ENCODE measurements at places on chromosomes 1 and 21.
A peak's percentile ranks its signal among the peaks of the same experiment; 100 is the strongest.

DNA sequence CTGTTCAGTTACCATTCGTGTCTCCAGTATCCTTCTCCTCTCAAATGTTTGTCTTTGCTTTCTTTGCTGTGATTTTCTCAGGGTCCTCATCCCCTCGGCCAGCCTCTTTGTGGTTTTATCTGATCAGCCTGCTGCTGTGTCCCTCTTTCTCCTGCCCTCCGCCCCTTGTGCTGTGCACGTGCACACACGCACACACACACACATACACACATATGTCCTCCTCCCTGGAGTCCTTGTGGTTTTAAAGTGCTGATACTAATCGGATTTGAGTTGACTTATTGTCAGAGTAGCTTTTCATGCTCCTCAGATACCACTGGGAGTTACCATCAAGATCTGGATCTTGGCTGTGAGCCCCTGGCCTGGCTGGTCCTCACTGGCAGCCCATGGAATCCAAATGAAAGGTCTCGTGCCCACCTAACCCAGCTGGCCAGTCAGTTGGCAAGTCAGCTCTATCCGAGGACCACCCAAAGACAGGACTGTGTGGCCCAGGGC, 34.1 kb downstream of the QSOX1 start:
- no peak for DNase-seq

DNA sequence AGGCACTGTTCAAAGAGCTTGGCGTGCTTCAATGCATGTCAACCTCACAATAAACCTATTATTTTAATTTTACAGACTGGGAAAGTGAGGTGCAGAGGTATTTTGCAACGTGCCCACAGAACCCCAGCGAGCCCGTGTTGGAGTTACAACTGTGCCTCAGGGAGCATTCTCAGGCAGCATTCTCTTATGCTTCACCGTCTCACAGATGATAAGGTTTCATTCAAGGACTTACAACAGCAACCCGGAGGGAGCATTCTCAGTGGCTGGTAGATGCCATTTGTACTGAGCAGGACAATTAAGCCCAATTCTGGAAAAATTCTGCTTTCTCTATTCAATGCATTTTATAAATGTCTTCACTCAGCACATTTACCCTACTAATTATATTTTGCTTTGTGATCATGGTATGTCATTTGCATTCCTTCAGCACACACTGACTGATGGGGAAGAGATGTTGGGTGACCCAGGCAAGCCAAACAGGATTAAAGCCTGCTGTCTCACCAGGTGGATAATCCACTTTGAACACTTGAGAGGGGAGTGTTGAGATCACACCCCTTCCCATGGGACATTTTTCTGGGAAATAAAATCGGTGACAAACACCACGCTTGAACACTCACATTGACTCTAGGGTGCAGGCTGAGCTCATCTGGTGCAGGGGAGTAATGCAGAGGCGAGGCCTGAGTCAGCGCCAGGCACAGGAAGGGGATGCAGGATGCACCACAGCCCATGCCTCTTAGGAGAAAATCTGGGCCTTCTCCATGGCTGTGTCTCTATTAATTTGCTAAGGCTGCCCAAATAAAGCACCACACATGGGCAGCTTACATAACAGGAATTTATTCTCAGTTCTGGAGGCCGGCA, 113.9 kb downstream of the CLIC6 start:
- DNase-seq, result no peak

- DNase-seq, result no peak
Measured at GRCh38 chr1:200724064-200724463, 14.6 kb upstream of the CAMSAP2 start.

DNA sequence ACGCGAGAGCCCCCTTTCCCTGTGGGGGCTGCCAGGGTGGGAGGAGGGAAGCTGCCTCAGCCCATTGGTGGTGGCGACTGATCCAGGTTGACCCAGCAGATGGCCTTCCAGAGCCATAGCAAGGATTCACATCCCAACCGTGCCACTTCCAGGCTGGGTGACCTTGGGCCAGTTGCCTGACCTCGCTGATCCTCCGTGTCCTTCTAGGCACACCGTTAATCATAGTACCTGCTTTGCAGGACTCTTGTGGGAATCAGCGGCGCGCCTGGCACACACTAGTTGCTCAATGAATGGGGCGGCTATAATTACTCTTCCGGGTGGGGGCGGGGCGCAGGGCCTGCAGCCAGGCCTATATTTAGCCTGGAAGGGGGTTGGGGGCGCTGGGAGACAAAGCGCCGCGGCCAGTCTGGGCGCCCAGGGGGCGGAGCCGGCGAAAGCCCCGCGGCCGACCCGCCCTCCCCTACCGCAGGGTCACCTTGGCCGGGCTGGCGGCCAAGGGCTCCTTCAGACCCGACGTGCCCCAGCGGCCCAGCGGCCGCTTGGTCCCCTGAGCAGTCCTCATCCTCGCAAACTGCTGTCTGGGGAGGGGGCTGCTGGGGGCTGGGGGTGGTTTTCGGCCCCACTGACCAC, 5.1 kb downstream of the HSPB7 start:
- DNase-seq, result no peak

- DNase-seq, result no peak
Measured at GRCh38 chr1:68178821-68179490, 53.4 kb downstream of the WLS start.

- DNase-seq, result peak; percentile 15
Measured at GRCh38 chr1:6267686-6268322, 6.9 kb upstream of the GPR153 start.

DNA sequence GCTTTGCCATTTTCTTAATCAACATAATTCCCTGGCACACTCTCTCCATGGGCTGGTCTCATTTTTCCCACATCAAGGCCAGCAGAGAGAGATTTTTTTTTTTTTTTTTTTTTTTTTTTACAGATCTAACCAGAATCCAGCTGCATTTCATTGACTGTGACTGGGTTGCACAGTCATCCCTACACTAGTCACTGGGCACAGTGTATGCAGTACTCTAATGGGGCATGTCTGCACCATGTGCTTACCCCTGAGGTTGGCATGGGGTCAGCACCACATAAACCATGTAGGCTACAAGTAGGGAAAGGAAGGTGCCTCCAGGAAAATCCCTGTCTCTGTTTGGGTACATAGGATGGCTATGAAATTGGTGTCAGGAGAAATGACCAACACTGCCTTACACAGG, 64.1 kb upstream of the LRP8 start:
- no peak for DNase-seq

- no peak for DNase-seq
Measured at GRCh38 chr1:160706526-160707235, 4.9 kb downstream of the CD48 start.

DNA sequence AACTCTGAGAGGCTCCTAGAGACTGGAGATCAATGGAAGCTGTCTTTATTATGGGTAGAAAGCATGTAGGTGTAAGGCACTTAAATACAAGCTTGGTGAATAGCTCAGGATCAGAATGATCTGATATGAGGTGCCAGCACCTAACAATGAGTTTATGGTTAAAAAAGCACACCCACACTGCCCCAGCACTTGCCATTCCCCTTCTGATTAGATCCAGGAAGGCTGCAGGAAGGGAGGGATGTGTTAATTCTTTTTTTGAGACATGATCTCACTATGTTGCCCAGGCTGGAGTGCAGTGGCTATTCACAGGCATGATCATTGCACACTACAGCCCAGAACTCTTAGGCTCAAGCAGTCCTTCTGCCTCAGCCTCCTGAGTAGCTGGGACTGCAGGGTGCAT, 71.8 kb upstream of the IVNS1ABP start:
- no peak for DNase-seq

- no peak for DNase-seq
Measured at GRCh38 chr1:215071078-215071477, 11.5 kb upstream of the KCNK2 start.

DNA sequence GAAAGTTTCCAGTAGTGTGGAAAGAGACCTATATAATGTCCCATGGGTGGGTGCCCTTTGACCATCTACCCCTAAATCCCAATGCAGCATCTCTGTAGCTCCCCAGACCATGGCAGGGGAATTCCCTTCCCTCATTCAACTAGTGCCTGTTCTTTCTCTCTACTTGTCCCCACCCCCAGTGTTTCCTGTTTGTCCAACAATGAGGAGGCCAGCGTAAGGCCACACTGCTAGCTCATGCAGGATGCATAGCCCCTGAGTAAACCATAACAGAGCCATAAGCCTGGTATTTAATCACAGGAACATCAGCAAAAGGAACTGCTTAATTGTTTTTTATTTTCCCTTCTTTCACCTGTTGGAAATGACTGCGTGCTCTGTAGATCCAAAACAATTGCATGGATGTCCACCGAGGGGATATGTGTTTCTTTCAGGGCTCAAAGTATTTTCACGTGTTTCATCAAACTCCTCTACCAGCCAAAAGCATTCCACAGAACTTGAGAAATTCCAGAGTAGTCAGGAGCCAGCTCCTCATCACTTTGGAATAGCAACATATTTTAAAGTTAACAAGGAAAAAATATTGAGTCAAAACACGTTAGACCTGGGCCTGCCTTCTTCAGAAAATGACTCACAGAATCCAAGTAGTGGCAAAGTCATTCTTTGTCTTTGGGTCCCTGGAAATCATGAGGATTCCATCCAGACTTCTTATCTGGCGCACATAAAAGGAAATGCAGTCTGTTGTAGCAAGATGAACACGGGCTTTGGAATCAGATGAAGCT, 162.5 kb upstream of the SGIP1 start:
- no peak for DNase-seq

DNA sequence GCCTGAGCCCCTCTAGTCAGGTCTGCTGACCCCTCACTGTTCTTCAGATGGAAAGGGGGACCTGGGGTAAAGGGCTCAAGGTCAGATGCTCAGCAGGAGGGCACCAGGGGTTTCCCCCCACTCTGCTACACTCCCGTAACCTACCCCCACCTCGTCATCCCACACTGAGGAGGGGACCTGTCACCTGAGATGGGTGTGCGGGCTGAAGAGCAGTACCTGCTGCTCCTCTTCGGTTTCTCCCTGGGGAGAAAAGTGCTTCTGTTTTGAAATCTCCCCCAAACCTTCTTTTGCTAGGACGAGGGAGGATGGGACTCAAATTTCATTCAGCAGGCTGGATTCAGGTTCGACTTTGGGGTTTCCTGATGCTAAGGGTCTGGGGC, 65.2 kb downstream of the SYT2 start:
- no peak for DNase-seq

GRCh38 chr1:39230261-39231190, 26.0 kb downstream of the MACF1 start:
- no peak for DNase-seq

GRCh38 chr1:24673341-24673740, 30.2 kb downstream of the SRRM1 start:
- no peak for DNase-seq

DNA sequence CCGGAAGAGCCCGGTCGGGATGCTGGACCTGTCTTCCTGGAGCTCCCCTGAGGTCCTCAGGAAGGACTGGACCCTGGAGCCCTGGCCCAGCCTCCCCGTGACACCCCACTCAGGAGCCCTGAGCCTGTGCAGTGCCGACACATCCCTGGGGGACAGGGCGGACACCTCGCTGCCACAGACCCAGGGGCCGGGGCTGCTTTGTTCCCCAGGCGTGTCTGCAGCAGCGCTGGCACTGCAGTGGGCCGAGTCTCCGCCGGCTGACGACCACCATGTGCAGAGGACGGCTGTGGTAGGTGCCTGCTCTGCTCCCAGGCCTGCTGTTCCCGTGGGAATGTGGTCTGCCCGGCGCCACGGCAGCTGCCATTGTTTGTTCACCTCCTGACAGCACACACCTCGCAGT, 42.1 kb upstream of the DIP2A start:
- DNase-seq, result no peak

DNA sequence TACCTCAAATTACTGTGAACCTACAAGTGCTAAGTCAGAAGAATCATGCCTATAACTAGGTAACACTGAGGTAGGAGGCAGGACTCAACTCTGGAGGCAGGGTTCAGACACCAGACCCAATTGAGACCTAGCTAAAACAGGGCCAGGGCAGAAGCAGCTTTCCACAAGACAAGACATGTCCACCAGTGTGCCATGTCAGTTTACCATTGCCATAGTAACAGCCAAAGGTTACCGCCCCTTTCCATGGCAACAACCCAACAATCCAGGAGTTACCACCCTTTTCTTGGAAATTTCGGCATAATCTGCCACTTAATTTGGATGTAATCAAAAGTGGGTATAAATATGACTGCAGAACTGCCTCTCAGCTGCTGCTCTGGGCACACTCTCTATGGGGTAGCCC, 432.3 kb downstream of the DPYD start:
- no peak for DNase-seq

- DNase-seq, result no peak
Measured at GRCh38 chr1:160284220-160284781, 632 bp downstream of the PEX19 start.

- DNase-seq, result no peak
Measured at GRCh38 chr1:39491146-39491921, at the start of gene BMP8A. Gene BMP8A (plus strand): TSS chr1:39491636. CDS start chr1:39491992, 356 bp downstream.

- peak; percentile 78 for DNase-seq
Measured at GRCh38 chr1:36366091-36366661, 19.5 kb downstream of the STK40 start.

- DNase-seq, result no peak
Measured at GRCh38 chr1:200918006-200918405, 23.3 kb downstream of the INAVA start.

GRCh38 chr21:33058527-33058926, 11.4 kb upstream of the OLIG1 start:
- peak; percentile 81 for DNase-seq

- no peak for DNase-seq
Measured at GRCh38 chr1:42240966-42241755, 76.6 kb upstream of the GUCA2A start.

DNA sequence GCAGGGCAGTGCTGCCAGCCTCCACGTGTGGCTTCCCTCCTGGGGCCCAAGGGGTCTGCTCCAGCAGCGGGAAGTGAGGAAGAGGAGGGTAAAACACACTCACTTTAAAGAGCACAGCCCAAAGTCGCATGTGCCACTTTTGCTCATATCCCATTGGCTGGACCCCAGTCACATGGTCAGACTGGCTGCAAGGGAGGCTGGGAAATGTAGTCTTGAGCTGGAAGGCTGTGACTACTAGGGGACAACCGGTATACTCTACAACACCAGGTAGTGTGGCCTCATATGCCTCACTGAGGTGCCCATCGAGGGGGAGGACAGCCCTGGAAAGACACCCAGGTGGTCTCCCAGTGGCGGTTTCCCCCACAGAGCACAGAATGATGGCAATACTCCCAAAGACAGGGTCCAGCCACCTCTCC, 45.2 kb downstream of the CAMK2N1 start:
- DNase-seq, result peak; percentile 54

DNA sequence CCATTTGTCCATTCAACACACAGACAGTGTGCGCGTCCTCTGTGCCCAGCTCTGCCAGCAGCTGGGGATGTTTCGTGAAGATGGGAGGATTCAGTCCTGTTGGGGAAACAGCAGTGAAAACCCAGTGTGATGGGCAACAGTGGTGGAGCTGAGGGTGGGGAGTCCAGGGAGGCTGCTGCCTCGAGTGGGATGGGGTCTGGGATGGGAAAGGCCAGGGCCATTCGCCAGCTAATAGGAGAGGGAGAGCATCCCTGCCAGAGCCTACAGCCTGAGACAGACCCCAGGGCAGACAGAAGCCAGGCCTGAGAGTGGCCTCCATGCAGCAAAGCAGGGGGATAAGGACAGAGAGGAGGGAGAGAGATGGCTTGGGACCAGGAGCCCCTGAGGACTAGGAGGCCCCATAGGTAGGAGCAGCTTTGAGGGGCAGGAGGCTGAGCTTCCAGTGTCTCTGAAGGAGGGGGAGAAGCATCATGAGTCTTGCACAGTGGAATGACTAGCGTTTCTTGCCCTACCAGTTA, 252.6 kb downstream of the NPHP4 start:
- DNase-seq, result no peak
